ENCODE measurements at places on chromosomes 11 and 22.

DNA sequence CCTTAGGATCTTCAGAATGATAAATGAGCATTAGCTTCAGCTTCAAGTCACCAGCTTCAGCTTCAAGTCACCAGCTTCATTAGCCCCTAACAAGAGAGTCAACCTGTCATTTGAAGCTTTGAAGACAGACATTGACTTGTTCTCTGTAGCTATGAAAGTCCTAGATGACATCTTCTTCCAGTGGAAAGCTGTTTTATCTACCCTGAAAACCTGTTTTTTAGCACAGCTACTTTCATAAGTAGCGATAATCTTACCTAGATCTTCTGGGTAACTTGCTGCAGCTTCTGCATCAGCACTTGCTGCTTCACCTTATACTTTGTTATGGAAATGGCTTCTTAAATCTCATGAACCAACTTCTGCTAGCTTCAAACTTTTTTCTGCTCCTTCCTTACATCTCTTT is 85.7 kb downstream of the PGR start:
- DNase-seq, result no peak

GRCh38 chr11:111097191-111097590 is 148.3 kb upstream of the POU2AF2 start:
- DNase-seq, result no peak

DNA sequence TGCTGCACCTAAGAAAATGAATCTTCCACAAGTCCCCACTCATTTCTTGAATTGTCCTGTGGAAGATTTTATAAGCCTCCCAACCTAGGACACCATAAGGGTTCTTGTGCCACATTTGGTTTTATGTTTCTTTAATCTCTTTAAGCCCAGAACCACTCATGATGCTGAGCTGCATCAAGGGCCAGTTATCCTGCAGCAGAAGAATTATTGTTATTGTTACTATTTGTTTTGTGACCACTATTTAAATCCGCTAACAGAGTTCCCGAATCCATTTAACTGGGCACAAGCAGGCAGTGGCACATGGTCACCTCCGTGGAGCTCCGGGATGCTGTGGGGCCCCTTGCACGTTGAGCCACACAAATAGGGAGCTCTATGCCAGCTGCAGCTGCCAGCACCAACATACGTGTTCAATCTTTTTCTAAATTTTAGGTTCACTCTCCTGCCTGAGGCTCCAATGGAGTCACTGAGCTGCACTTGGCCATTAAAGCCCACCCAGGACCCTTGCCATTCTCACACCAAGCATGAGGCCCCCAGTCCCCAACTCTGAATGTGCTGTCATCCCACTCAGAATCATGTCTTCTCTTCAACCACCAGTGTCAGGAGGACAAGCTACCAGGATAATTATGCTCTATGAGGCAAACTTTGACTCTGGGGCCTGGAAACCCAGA is 60.6 kb downstream of the DGCR2 start:
- DNase-seq, result no peak

DNA sequence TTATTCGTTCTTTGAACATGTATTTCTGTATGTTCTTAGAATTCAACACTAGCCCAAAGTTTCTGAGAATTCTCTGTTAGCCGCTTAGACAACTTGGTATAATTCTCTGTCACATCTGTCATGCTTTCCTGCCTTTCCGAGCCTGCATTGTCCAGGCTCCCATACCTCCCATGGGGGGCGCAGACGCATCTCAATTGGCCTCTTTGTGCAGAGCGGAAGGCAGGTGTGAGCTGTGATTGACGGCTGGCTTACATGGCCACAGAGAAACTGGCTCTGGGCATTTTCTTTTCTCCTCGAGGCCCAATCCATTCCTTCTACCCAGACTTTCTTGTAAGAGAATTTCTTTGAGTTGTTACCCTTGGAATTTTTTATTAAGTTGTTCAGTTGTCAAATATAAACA is 132.7 kb upstream of the SESN3 start:
- no peak for DNase-seq

GRCh38 chr11:49221112-49221511 is 12.7 kb upstream of the FOLH1 start:
- DNase-seq, result no peak

DNA sequence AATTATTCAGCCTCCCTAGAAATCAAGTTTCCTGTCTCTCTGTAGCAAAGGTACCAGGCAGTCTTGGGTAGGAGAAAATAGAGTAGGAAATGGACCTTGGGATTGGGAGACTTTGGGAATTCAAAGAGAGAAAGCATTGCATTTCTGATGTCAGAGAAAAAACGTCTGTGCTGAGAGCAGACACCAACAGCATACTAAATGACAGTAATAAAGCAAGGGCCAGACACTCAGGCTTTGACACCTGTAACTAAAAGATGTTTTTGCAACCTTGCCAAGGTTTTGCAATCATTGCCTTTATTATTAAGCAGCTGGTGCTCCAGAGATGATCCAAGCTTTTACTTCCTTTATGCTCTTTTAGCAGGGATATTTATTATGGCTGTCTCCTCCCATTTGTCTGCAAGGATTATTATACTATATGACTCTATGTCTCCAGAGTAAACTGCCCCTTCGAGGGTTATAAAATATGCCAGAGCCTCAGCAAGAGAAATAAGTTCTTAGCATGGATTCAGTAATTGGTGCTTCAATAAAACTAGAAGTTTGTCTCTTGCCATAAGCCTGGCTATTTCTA is 85.2 kb upstream of the GRAMD1B start:
- no peak for DNase-seq

- no peak for DNase-seq
Measured at GRCh38 chr11:114130115-114130576, 70.6 kb downstream of the ZBTB16 start.

- no peak for DNase-seq
Measured at GRCh38 chr11:71097506-71098240, 154.7 kb downstream of the SHANK2 start.

DNA sequence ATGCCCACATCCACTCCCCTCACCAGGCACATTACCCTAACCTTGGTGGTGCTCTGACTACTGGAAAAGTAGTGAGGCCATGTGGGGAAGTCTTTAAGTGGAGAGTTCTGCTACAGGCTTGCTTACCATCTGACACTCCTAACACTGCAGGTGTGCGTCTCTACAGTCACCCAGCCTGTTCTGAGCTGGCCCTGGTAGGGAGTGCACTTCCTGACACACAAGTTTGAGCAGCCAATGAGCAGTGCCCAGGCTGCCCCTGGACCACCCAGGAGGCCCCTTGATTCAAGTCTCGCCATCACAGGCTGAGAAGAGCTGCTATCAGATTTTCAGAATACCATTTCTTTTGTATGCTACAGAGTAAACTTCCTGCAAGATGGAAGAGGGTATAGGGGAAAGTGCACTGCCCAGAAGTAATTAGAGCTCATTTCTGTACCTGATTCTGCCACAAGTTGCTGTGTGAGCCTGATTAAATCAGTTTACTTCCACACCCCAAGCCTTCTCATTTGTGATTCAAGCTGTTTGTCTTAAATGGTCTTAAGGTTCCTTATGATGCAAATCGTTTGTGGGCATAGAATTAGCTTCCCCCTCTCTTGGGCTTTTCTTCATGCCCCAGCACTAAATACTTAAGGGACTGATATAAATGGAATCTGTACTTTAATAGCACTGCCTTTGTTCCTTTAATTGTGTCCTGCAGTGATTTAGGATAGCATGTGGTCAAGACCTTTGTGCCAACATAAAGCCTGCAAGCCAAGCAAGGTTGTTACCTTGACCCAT is 22.2 kb downstream of the OPCML start:
- DNase-seq, result no peak

- DNase-seq, result peak; percentile 16
Measured at GRCh38 chr22:37079668-37080171, 28.2 kb downstream of the KCTD17 start.

- DNase-seq, result no peak
Measured at GRCh38 chr11:30868626-30869081, 282.5 kb upstream of the MPPED2 start.

DNA sequence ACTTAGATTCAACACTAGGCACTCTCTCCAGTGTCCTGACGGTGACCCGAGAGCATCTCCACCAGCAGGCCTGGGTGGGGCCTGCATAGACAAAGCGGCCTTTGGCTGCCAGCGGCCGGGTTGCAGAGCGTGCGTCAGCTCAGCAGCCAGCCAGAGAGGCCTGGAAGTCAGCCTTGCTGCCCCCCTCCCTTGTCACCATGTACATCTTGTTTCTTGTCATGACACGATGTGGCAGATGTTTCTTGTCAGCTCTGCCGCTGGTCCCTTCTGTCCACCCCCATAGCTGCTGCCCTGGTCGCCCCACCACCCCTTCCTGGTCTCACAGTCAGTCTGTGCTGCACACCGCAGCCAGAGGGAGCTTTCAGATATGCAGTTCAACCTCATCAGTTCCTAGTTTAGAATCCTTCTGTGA is 33.1 kb upstream of the CBX7 start:
- DNase-seq, result no peak

DNA sequence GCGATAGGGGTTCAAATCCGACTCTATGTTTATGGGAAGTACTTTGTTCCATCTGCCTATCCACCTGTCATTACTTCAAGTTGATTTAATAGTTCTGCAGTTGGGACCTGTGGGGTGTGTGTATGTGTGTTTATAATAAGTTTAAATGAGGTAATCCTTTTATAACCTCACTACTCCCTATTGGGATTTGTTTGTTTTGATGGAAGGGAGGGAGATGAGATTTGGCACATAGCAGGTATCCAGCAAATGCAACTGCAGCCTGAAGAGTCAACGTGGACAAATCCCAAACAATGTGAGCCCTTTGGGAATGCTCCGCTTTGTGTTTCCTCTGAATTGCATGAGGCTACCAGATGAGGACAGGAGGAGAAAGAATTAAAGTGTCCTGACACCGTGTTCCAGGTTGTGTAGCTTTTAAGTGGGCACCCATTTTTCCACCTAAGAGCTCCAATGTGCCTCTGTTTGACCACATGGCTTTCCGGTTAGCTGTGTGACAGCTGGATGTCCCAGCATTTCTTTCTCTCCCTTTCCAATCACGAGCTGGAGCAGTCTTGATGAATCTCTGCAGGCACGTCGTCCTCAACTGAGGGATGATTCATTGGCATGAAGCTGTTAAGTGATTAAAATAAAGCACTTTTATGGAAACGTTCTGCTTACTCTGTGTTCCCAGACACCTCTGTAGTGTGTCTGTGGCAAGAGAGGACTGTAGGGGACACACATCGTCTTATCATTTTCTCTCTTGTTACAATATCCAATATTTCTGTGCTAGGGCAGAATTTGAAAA is 610.7 kb downstream of the NTM start:
- no peak for DNase-seq

- no peak for DNase-seq
Measured at GRCh38 chr22:49976439-49977175, 16.0 kb downstream of the PIM3 start.

GRCh38 chr11:65556470-65557279 is 1.5 kb downstream of the LTBP3 start:
- no peak for DNase-seq

- no peak for DNase-seq
Measured at GRCh38 chr11:116366980-116367645, 405.7 kb downstream of the BUD13 start.

GRCh38 chr11:72930008-72930407 is 115.8 kb downstream of the ATG16L2 start:
- DNase-seq, result no peak

DNA sequence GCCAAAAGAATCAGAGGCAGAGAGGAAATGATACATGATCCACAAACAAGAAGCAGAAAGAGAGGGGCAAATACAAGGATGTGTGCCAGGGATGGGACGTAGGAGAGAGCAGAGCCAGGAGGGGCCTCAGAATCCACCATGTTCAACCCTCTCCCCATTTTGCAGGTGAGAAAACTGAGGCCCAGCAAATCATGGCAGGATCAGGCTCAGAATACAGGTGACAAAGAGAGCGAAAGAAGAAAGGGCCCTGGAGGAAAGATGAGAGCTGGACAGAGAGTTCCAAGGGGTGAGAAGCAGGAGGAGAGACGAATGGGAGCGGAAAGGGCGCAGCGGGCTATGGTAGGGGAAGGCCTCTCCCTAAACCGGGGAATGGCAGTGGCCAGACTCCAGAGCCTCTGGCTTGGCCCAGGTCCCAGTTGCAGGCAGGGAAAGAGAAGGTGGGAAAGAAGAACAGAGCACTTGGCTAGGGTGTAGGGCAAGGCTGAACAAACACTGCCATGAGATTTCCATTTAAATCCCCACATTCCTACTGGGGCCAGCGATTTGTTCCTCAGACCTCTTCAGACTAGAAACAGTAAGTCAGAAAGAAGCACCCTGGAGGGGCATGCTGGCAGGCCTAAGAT is 44.4 kb upstream of the TSKU start:
- no peak for DNase-seq

DNA sequence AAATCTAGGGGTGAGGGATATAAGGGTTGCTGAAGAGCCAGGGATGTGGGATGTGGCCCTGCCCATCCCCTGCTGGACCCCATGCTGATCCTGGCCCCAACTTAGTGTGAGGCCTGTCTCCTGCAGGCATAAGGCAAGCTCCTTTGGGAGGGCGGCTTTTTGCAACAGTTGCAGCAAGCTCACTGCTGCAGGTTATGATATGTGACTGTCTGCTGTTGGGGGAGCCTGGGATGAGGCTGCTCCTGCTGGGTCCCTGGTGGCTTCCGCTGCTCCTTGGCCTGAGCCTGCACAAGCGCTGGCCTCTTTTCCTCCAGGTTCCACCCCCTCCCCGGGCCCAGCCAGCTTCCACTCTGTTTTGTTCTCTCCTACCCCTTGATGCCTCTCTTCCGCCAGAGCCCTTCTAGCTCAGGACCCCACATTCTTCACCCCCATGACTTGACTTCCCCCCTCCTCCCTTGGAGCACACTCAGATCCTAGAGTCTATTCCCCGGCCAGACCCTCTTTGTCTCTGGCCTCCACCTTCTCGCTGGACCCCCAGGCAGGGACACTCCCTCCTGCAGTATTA is 35.0 kb upstream of the SYT13 start:
- DNase-seq, result no peak

DNA sequence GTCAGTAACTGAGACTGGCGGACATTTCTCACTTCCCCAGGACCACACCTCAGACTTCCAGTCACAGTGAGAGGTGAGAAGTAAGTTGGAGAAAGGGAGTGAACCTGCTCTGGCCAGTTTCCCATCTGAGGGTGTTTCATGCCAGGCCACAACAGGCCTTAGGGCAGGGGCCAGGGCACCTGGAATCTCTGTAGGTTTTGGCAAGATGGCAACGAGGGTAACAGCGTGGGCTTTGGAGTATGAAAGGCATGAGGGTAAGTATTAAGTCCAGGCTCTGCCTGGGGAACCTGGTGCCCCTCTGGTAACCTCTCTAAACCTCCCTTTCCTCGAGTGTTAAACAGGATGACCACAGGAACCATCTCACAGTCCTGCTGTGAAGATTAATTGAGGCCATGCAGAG is 28.5 kb upstream of the ABCC8 start:
- DNase-seq, result no peak
